Posterior vena cava (tissue), 2 donors: ENCODE measurements at places on chromosomes 2 and 18. TPM values are rescaled to one million over a fixed set of nuclear protein-coding genes. Genes with fewer than 3 reads are reported as not detected.

The KCNE4 gene
- 21.2 TPM for total RNA-seq

The CIB4 gene
- not detected for total RNA-seq

The ARPC2 gene
- total RNA-seq = 258 TPM

The INO80B gene
- 20.5 TPM for total RNA-seq

The PLCD4 gene
- 1.9 TPM for total RNA-seq

The PROKR1 gene
- 0.05 TPM for total RNA-seq

GRCh38 chr2:32496662-32497061 is 131.2 kb upstream of the TTC27 start:
- no peak for DNase-seq

DNA sequence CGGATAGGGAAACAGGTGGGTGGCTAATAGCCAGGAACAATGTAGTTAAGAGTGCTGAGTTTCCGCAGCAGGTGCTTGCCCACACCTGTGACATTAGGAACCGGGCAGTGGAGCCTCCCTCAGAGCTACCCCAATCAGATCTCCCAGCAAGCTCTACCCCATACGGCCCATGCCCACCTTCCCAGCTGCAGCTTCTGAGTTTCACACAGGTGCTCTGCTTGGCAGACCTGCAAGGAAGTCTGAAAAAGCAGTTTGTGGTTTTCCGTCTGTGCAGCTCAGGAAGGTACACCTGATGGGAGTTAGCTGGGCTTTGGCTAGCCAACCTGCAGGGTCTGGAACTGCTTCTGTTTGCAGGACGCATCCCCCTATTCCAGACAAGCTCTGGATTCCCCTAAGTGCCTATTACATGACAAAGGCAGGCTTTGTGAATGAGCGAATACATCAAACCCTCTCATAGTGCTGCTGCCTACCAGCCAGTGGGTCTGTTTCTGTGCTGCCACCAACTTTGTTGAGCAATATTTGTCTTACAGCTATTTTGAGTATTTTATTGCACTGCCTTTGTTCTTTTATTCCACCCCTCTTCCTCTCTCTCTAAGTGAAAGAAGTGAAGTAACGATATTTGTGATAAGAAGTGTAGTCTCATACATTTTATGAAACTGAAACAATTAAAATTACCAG is 24.7 kb upstream of the CEP68 start:
- no peak for DNase-seq

GRCh38 chr2:18926631-18927524 is 337.5 kb upstream of the NT5C1B start:
- DNase-seq = no peak

DNA sequence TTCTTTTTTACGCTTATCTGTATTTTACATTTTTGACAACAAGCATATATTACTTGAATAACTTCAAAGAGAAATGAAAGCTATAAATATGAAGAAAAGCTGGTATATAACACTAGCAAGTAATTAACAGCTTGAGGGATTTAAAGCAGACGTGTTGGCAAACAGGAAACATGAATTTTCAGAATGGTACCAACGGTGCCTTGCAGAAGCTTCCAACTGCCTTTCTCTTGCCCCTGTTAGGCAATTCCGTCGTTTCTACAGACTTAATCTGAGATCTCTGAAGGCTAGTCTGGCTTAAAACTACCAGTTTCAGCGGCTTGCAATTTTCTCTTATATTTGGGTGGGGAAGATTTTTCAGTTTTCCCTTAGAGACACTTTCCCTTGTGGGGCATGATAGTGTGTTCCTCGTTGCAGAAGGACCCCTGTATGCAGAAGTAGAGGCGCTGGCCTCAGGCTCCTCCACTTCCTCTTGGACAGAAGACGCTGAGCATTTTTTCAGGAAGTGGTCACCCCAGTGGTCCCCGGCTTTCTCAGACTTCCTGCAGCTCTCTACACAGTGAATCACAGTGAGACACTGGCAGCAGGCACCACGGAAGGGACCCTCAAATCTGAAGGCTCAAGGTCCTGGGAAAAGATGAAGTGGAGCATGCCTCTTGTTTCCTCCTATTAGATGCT is 56.2 kb upstream of the SLC16A14 start:
- DNase-seq = no peak

GRCh38 chr2:101420623-101421022 is 33.3 kb upstream of the CREG2 start:
- no peak for DNase-seq

DNA sequence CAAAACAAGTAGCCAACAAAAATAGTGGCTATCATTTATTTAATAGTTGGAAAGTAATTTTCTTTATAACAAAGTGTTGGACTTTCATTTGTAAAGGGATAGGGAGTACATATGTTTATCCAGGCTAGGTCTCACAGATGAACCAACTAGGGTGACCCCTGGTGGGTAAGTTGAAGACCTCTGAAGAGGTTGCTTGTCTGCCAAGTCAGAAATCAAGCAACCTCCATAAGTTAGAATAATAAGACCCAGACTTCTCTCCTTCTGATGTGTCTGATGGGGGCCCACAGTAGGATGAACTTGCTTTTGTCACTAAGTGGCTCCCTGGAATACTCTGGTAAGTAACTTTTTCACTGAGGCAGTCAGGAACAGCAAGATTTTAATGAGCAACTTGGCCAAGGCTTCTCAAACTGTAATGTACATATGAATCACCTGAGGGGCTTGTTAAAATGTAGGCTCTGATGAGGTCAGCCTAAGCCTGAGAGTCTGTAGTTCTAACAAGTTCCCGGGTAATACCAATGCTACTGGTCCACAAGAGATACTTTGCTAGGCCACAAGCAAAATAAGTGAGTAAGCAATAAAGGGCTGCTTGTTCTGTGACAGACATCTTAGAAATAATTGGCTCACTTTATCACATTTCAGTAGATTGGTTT is 319.6 kb downstream of the PIK3C3 start:
- DNase-seq = no peak

DNA sequence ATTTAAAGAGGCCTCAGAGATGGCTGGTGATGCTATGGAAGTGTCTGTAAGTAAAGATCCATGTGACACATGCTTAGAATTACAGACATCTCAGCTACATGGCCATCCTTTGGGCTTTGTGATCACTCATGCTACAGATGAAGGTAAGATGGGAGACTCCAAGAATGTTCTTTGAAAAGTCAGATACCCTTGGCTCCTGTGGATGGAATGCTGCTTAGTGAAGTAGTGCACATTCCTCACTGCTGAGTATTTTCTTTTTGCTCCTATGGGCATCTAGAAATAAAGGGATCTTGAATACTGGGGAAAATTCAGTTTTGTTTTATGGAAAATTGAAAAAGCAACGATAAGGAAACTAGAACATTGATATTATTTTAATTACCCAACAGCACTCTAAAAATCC is 55.2 kb upstream of the REV1 start:
- DNase-seq = no peak

- no peak for DNase-seq
Observed at GRCh38 chr18:13336841-13337240, 118.3 kb downstream of the LDLRAD4 start.

DNA sequence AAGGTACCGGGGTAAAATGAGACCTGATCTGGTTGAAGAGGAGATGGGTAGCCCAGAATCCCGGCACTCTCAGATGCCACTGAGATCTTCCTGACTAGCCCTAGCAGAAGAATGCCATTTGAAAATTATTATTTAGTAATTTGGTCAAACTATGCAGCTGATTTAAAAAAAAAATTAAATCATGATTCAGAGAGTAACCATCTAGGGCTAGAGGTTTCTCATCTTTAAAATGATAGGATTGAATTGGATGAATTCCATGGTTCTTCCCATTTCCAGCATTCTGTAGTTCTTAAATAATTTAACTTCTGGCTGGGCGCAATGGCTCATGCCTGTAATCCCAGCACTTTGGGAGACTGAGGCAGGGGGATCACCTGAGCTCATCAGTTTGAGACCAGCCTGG is 106.1 kb downstream of the MYO1B start:
- DNase-seq = no peak
